ENCODE measurements at places on chromosomes 6 and 20.

DNA sequence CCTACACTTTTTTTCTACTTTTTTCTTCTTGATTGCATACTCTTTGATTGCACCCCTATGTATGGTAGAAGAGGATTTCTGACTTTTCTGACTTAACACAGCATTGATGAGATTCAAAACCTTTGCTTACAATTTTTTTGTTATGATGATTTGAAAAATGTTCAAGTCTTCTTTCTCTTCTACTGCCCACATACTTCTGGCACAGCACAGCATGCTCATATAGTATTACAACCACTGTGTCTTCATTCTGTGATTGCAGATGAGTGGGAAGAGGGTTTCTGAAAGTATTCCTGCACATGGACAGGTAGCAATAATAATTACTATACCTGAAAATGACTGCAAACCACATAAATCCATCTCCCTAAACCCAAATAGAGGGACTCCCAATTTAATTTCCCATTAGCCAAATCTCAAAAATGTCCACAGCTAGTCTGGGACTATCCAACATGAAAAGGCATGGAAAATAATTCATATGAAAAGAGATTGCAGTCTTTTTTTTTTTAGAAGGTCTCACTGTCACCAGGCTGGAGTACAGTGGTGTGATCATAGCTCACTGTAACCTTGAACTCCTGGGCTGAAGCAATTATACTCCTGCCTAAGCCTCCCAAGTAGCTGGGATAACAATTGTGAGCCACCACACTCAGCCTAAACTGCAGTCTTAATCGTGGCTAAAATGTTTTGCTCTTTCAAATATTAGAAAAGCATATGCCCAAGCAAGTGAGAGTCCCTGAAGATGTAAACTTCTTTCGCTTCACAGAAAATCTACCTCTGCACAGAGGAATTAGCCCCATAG lies 15.9 kb upstream of the TENT5A start:
- no peak for DNase-seq

GRCh38 chr20:32359633-32360332 lies 1.7 kb downstream of the ASXL1 start:
- DNase-seq: no peak

DNA sequence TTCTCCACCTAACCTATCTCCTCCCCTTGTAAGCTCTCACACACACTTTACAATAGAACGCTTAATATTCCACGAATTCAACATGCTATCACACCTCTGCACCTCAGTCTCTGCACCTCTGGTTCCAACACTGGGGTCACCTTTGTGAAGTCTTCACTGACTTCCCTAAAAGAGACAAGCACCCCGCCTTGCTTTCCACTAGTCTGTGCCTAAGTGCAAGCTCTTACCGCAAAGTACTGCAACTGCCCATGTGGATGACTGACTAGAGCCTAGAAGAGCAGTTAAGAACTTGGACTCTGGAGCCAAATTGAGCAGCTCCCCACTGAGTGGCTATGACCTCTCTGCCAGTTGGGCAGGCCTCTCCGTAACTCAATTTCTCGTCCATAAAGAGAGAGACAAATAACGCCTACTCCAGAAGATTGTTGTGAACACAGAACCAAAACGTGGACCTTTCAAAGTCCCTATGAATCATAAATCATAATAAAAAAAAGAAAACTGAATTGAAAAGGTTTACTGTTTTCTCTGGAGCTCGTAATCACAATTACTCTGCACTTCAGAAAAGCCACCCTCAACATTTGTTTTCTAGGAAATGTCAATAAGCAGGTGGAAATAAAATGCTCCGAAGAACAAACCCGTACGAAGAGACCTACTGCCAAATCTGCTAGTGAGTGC lies 1.2 kb downstream of the IFNGR1 start:
- peak; percentile 60 for DNase-seq

GRCh38 chr6:166768761-166769160 lies 141.7 kb upstream of the RPS6KA2 start:
- DNase-seq: no peak

DNA sequence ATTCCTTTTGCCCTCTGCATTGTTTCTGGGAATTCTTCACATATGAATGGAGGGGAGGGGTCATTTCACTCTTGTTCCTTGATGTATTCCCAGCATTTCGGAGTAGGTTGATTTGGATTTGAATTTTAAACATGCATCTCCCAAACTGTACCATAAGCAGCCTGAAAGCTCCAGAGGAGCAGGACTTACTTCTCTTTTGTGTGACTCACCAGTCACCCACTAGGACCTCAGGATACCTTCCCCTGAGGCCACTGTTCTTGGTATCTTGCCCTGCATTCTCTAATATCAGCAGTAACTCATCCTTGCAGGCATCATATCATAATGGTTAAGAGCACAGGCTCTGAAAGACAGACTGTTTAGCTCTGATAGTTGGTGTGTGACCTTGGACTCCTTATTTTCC lies 703 bp downstream of the MRPL2 start:
- no peak for DNase-seq

DNA sequence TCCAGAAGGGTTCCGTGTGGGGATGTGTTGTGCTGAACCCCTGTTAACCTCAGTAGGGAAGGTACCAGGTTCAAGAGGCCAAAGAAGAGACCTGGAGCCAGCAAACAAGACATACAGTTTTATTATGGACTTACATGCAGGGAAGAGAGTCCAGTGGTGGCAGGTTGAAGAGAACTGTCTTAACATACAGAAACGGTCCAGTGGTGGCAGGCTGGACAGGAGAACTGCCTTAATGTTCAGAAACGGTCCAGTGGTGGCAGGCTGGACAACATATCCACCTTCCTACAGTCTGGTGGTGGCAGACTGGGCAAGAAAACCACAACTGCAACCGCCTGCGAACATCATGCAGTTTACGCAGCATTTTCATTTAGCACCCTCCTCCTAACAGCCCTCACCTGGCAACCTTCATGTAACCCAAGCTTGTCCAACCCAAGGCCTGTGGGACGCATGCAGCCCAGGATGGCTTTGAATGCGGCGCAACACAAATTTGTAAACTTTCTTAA lies 75.9 kb downstream of the PHACTR3 start:
- DNase-seq: no peak

- no peak for DNase-seq
Observed at GRCh38 chr6:132231121-132231884, 170.0 kb downstream of the MOXD1 start.

DNA sequence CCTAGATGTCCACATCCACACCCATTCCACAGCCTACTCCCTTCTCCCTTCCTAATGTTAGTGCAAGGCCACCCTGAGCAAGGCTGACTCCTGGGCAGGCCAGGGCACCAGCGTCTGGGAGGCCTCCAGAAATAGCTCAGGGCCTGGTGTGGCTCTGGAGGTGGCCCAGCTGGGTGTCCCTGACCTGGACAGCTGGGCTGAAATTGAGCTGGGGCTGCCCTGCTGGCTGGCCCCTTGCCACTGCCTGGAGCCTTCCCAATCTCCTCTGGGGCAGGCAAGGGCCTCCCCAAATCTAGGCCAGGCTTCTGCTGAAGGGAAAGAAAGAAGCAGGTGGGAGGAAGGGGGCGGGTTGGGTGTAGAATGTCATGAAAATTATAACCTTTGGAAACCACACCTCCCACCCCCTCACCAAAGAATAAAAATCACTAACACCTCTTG lies 2.1 kb downstream of the FAM110A start:
- no peak for DNase-seq

All from HCEC 1CT (cell line).